Mesothelial cell of epicardium (in vitro differentiated cells): ENCODE measurements at places on chromosomes 3 and 15. TPM values are rescaled to one million over a fixed set of nuclear protein-coding genes. Genes with fewer than 3 reads are reported as not detected.

DNA sequence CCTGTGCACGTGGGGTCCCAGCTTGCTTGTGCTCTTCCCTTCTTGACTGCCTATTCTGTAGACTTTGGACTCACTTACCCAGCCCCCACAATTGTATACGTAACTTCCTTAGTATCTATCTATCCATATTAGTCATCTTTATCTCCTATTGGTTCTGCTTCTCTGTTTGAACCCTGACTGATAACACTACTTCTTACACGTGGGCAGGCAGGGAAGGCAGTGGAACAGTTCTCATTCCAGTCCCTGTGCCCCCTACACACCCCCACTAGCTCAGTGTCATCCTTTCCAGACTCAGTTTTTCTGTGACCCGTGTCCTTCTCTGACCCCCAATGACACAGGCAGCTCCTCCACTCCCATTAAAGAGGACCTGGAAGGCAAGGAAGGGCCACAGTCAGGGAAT, 74.2 kb upstream of the FBN1 start:
- no peaks in the 10 kb centered on the region for H3K27me3 ChIP-seq
- H3K4me3 ChIP-seq: no peak overlapping the region
- no peak overlapping the region for H3K27ac ChIP-seq
- peaks cover 13% of the 10 kb centered on the region for H3K36me3 ChIP-seq
- no peak for DNase-seq

Gene SLC35G2
- 0.76 to 0.88 TPM (median 0.80 TPM) in 3 replicates for total RNA-seq

DNA sequence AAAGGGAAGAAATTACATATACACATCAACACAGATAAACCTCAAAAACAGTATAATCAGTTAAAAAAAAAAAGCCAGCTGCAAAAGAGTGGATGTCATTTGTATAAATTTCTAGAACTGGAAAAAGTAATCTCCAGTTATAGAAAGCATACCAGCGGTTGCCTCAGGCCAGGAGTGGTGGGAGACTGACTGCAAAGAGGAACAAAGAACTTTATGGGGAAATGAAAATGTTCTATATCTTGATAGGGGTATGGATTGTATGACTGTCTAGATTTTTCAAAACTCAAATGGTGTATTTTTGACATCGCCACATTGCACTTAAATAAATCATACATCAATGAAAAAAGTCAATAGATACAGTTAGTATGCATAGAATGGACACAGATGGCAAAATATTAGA, 241.6 kb downstream of the SCAPER start:
- no peaks in the 10 kb centered on the region for H3K27me3 ChIP-seq
- no peaks in the 10 kb centered on the region for H3K4me1 ChIP-seq
- H3K36me3 ChIP-seq: peaks cover 23% of the 10 kb centered on the region
- no peak for DNase-seq
- no peak overlapping the region for H3K27ac ChIP-seq
- H3K4me3 ChIP-seq: no peak overlapping the region

DNA sequence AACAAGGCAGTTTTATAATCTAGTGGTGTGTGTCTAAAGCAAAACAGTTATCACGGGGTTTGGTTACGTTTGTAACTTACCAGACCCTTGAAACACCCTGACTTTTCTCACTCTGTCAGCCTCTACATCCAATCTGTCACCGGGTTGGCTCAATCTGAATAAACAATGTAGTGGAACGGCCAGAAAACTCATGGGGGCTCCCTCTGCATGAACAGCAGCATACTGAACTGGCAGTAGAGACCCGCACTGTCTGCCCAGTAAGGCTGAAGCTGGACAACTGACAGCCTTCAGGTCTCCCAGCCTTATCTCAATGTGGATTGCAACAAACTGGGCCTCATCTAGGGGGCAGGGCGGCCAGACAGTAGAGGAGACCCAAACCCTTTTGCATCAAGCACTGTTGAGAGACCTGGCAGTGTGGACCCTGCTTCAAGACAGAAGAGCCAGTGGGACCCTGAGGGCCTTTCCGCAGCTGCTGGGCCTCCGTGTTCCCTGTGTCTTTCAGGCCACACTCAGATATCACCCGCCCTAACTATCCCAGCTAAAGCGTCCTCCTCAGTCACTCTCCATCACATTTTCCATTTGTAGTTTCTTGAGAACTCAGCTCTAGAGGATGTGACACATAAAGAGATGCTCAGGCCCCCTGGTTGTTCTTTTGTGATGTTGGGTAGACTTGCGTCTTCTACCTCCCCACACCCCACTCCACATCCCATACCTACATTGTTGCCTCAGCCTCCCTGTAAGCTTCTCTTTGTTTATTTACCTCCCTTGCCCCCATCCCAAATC, 181.2 kb upstream of the NR2E3 start:
- no peak overlapping the region for H3K4me3 ChIP-seq
- H3K27ac ChIP-seq: peak overlapping the region; percentile 84
- H3K36me3 ChIP-seq: peaks cover 6% of the 10 kb centered on the region
- H3K4me1 ChIP-seq: peaks cover 61% of the 10 kb centered on the region
- H3K27me3 ChIP-seq: no peaks in the 10 kb centered on the region
- DNase-seq: no peak

GRCh38 chr15:73697033-73697467, 12.9 kb downstream of the CD276 start:
- H3K27me3 ChIP-seq: no peaks in the 10 kb centered on the region
- H3K4me1 ChIP-seq: peaks cover 16% of the 10 kb centered on the region
- H3K27ac ChIP-seq: peak overlapping the region; percentile 71
- peaks cover 2% of the 10 kb centered on the region for H3K36me3 ChIP-seq
- H3K4me3 ChIP-seq: no peak overlapping the region
